ENCODE measurements at places on chromosomes 2 and 18.

- no peak for DNase-seq
Measured at GRCh38 chr2:131044075-131044756, 49.0 kb downstream of the FAM168B start.

DNA sequence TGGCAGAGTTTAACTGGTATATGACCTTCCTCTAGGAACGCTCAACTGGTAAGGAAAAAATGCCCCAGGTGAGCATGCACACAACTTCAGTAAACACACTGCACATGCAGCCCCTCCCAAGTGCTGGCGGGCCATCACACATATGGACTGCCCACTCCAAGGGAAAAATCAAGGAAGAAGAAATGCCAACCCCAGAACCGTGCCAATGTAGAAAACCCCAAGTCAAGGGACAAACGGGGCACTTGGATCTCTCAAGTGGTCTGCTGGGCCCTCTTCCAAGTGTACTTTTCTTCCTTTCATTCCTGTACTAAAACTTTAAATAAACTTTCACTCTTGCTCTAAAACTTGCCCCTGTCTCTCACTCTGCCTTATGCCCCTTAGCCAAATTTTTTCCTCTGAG lies 76.4 kb upstream of the ACVR1 start:
- DNase-seq: no peak

GRCh38 chr2:157264099-157264498 lies 6.6 kb downstream of the GALNT5 start:
- DNase-seq: no peak

DNA sequence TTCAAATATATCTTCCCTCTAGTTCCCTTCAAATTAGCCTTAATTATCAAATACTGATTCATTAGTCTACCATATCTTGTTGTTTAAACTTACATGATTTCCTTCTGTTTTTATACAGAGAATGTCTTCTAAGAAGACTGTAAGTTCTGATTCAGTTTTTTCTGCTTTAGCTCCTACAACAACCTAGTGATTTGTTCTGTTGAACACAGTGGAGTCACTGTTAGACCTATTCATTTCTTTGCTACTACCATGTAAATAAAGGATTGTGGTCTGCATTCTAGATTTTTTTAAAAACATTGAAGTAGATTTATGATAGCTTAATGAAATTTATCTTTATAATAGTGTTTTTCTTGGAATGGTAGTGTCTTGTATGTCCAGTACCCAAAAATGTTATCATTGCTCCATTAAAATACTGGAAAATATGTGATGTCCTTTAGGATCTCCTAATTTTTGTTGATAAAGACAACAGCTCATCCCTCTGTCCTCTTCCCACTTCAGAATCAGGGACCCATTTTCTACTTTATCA lies 146.4 kb downstream of the MBD5 start:
- no peak for DNase-seq

- no peak for DNase-seq
Measured at GRCh38 chr2:212052412-212053159, 486.0 kb downstream of the ERBB4 start.

GRCh38 chr2:45067859-45068570 lies 58.8 kb upstream of the SIX2 start:
- DNase-seq: no peak

DNA sequence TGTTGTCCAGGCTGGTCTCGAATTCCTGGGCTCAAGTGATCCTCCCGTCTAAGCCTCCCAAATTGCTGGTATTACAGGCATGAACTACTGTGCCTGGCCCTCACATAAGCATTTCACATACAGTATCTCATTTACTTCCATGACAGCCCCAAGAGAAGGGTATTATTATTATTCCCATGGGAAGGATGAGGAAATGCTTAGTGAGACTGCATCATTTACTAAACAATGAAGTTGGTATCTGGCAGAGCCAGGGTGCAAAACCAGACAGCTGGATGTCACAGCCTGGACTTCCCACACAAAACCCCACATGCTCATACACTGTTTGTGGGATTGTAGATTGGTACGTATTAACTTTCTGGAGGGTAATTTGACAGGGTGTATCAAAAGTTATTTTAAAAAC lies 29.9 kb downstream of the DAPL1 start:
- no peak for DNase-seq

DNA sequence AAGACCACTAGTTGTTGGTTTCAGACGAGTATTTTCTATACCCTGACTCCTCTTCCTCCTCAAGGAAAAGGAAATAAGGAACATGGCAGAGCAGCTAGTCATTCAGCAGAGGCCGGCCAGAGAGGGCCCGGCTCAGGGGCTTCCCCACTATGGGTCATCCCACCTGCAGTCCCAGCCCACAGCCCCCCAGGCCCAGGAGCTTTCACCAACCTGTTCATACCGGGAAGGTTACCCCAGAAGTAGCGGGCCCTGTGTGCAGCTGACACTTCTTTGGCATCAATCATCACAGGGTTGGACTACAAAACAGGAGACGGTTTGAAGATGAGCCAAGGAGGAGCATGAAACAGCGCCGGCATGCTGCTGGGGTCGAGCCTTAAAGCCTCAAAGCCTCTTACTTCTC lies 70.5 kb upstream of the POMC start:
- no peak for DNase-seq

DNA sequence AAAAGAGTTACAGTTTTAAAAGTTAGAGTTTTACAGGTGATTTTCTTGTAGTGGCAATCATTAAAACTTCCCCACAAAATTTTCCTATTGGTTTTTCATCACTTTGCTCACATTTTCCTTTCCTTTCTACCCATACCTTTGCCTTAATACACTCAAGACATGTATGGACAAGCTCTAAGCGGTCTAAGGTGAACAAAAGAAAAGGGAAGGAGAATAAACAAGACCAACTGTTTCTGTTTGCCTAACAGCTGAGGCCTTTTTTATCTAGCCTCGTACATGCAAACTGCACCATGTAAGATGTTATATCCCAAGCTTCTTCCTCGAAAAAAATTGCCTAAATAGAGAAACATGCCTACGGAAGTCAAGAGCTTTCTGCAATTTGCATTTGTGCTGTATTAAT lies 33.9 kb upstream of the TBC1D8 start:
- DNase-seq: no peak
